ENCODE measurements at places on chromosomes 6 and 20. TPM values are rescaled to one million over a fixed set of nuclear protein-coding genes. Genes with fewer than 3 reads are reported as not detected.
A peak's percentile ranks its signal among the peaks of the same experiment; 100 is the strongest.

GRCh38 chr20:10565922-10566897 lies 107.6 kb downstream of the JAG1 start:
- DNase-seq, result peak; percentile 95

GRCh38 chr20:53656293-53657202 lies 62.9 kb upstream of the ZNF217 start:
- no peak for DNase-seq

DNA sequence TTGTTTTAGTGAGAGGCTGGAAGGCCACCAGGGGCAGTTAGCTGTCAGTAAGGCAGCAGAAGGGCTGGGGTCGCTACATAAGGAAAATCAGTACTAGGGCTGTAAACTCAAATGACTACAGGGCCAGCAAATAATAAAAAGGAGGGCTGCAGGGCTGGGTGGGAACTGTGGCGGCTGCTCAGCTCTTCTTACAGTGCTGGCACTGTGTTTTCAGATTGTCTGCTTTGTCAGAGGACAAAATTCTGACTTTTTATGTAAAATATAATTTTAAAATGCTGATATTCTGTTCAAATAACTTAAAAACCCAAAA lies 23.2 kb downstream of the HLA-A start:
- no peak for DNase-seq

The BMP6 gene
- 7.5 TPM for total RNA-seq

DNA sequence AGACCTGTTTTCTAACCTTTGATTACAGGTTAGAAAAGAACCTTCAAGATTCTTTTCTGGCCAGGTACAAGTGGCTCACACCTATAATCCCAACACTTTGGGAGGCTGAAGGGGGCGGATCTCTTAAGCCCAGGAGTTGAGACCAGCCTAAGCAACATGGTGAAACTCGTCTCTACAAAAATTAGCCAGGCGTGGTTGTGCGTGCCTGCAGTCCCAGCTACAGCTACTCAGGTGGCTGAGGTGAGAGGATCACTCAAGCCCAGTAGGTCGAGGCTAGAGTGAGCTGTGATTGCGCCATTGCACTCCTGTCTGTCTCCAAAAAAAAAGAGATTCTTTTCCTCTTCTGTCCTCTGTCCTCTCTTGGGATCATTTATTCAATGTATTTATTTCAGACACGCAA lies 14.5 kb downstream of the PPIL1 start:
- DNase-seq, result no peak

DNA sequence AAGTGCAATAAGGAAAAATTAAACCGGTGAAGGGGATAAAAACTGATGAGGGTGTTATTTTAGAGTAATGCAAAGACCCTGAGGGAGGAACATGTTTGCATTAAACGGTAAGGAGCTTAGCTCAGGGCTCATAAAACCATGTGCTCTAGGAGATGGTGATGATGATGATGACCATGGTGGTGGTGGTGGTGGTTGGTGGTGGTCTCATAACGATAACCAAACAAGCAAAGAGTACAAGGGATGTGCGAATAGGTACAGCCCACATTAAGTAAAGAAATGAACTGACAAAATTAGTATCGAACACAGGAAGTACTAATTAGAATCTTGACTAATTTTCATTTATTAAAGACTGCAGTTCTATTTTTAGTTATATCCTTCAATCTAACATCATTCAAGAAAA lies 139.1 kb downstream of the ATXN1 start:
- DNase-seq, result no peak

DNA sequence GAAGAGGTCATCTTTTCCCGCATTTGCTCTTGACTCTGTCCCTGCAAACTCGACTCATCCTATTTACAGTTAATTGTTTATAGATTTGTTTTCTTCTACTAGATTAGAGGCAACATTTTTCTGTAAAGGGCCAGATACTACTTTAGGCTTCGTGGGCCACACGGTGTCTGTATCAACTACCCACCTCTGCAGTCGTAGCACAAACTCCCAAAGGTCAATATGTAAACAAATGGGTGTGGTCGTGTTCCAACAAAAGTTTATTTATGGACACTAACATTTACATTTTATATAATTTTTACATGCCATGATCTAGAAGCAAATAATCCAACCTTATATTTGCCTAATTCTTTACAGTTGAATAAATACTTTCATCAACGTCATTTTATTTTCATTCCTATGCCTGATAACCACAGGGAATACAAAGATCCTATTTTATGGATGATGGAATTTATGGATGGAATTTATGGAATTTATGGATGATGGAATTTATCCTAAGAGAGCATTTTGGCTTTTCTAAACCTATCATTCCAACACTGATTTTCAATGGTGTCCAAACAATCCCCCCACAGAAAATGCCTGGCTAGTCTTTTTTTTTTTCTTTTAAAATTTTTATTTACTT lies 232.8 kb downstream of the MYLK4 start:
- DNase-seq, result no peak

DNA sequence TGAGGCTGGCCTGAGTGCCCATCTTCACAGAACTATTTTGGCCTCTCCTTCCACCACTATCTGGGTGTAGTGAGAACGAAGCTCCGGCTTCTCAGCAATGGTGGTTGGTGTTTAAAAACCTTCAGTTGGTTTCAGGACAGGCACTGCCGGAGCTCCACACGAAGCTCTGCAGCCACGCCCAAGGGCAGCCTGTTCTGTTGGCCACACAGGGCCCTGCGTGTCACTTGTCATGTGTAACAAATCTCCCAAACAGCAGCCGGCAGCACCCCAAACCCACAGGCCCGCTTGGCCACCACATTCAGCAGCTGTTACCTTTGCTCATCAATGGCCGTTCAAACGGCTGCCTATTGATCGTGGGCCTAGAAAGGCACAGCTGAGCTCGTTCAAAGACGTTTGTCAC lies 97.5 kb downstream of the ERMARD start:
- no peak for DNase-seq

- no peak for DNase-seq
Observed at GRCh38 chr6:74283532-74283931, 587.5 kb downstream of the CD109 start.

- DNase-seq, result no peak
Observed at GRCh38 chr20:49785852-49786175, 26.8 kb upstream of the SLC9A8 start.

The HLA-DQB2 gene
- not detected for total RNA-seq

The METTL24 gene
- not detected for total RNA-seq

The GRM1 gene
- total RNA-seq, result 0.41 TPM

DNA sequence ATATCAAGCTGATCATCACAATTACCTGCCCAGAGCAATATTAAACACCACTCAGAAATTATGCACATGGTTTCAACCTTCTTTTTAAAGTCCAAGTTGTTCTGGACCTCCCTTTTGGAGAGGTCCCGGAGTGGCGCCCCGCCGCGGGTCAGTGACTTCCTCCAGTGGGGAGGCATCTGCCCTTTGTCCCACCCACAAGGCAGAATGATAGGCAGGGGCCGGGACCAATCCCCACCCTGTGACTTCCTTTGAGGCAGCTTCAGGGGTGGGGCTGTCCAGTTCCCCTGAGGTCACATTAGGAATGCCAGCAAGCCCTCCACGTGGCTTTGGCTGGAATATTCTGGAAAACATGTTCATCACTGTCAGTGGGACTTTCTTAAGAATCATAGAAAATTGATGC lies 207.0 kb downstream of the ANKRD60 start:
- DNase-seq, result no peak

- DNase-seq, result no peak
Observed at GRCh38 chr6:132598473-132598872, 8.9 kb upstream of the TAAR5 start.

The FAXC gene
- total RNA-seq, result 8.5 TPM

GRCh38 chr6:145276756-145277155 lies 458.6 kb downstream of the EPM2A start:
- DNase-seq, result no peak

The PAX1 gene
- total RNA-seq, result not detected

DNA sequence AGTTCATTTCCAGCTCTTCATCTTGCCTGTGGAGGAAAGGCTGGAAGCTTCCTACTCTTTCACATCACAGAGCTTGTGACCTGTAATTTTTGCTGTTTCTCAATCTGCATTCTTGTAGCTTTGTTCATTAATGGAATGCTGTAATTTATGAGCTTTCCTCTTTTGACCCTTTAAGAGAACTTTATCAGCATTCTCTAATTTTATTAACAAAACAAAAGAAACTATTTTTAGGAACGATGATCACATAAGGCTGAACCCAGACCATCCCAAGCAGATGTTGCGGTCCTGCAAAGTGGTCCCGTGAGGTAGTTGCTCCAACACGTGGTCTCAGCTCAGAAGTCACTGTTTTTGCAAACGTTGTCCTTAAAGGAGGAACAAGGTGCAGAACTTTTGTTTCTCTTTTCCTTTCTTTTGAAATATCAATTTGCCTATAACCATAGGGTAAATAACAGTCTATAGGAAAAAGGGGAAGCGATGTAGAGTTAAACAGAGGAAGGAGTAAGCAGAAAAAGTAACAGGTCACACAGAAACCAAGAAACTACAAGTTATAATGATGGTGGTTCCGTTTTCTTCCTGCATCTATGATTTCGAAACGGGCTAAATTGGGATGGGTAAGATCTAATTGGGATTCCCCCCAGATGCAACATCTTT lies 121.3 kb upstream of the PHACTR1 start:
- no peak for DNase-seq

The SLPI gene
- 1.5 TPM for total RNA-seq

The AMD1 gene
- 38.2 TPM for total RNA-seq

DNA sequence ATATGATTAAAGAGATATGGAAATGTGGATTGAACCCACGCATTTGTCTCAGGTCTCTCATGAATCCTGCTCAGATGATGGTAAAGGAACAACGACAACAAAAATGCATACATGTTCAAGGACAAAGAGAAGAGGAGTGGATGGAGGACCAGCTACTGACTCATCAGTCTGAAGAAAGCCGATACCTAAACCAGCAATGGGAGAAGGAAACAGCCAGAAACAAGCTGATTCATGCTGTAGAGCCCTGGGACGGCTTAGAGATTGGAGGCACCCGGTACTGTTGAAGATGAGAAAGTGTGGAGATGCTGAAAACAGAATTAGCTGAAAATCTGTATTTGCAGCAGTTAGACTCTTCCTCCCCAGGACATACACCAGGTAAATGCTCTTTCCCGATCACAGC lies 14.4 kb upstream of the RIPPLY2 start:
- DNase-seq, result no peak

DNA sequence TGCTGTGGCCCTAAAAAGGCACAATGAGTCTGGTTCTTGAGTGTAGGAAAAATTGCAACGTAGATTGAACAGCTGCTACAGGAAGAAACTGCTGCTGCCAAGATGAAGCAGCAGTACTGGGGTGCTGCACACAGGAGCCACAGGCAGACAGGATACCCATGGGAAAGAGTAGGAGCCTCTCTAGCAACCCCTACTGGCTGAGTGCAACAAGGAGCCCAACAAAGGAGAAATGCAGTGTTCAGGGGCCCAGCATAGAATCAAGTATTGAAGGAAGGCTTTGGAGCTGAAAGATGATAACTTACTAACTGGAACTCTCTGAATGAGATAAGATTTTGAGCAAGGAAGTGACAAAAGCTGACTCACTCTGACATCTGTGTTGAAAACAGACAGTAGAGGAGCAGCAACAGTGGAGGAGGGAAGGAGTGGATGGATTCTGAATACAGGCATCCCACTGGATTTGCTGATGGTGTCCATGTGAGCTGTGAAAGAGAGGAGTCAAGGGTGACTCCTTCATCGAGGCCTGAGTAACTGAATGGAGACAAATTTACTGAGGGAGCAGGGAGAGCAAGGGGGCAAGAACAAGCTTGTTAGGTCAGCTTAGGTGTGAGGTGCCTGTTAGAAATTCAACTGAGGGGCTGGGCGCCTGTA lies 534.7 kb upstream of the JARID2 start:
- peak; percentile 51 for DNase-seq

GRCh38 chr20:48818481-48818987 lies 9.3 kb downstream of the PREX1 start:
- no peak for DNase-seq

DNA sequence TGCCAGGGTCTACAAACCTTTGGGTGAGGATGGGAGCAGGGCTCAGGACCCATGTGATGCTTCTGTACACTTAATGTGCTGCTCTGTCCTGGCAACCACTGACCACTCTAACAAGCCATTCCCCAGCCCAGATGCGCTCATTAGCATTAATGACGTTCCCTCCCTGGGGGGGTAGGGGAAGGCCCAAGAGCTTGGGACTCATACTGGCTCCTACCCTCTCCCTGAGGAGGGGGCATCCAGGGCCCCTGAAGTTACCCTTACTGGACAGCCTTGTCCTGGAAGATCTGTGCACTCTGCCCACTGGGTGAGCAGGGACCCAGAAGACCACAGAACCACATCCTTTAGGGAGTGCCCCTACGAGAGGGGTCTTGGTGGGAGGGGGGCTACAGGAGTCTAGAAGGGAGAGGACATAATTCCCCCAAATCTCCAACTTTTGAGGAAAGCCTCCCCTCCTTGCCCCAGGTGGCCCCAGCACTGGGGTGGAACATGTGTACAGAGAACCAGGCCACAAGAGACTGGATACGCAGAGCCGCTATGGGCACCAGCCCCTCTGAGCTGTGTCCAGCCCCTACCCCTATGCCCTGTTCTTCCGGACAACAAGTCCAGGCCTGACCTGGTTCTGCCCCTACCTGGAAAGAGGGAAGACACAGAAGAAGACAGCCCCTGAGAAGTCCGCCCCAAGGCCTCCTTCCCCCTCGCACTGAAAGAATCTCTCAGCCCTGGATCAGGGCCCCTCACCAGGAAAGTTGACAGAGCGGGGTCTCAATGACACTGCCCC lies 1.4 kb downstream of the TEAD3 start:
- DNase-seq, result no peak

The SLC32A1 gene
- total RNA-seq, result not detected

DNA sequence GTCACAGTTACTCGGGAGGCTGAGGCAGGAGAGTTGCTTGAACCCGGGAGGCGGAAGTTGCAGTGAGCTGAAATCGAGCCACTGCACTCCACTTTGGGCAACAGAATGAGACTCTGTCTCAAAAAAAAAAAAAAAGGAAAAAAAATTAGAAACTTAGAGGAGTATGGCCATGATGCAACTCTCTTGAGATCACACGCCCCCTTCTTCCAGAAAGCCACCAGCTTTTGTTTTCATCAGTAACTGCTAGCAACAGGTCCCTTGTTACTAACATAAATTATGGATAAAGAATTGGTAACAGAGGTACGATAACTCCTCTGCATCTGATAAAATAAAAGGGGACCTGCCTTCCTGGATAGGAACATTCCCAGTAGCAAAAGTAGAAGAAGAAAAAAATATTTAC lies 308.2 kb downstream of the CD83 start:
- DNase-seq, result no peak

GRCh38 chr6:152701081-152701862 lies 3.6 kb downstream of the MYCT1 start:
- no peak for DNase-seq

- no peak for DNase-seq
Observed at GRCh38 chr6:25336996-25337395, 57.8 kb downstream of the CARMIL1 start.

The PROKR2 gene
- not detected for total RNA-seq

DNA sequence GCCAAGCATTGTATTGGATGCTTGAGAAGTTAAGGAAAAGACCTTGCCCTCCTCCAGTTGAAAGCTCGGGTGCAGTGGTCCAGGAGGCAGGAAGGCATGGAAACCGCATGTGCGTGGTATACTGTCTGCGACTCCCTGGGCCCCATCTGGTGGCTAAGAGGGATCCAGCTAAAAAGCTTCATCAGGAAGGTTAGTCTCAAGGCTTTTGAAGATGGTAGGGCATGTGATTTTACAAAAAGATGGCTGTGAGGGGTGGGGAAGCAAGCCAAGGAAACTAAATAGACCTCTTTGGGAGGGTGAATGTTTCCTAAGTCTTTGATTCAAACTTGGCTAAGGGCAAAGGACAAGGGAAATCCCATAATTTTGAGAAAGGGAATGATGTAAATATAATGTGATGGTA lies 109.1 kb upstream of the TIAM2 start:
- DNase-seq, result no peak

The CST1 gene
- total RNA-seq, result 29.3 TPM

Measured in Caki2 (cell line).